ENCODE measurements at places on chromosomes 11 and 22.

DNA sequence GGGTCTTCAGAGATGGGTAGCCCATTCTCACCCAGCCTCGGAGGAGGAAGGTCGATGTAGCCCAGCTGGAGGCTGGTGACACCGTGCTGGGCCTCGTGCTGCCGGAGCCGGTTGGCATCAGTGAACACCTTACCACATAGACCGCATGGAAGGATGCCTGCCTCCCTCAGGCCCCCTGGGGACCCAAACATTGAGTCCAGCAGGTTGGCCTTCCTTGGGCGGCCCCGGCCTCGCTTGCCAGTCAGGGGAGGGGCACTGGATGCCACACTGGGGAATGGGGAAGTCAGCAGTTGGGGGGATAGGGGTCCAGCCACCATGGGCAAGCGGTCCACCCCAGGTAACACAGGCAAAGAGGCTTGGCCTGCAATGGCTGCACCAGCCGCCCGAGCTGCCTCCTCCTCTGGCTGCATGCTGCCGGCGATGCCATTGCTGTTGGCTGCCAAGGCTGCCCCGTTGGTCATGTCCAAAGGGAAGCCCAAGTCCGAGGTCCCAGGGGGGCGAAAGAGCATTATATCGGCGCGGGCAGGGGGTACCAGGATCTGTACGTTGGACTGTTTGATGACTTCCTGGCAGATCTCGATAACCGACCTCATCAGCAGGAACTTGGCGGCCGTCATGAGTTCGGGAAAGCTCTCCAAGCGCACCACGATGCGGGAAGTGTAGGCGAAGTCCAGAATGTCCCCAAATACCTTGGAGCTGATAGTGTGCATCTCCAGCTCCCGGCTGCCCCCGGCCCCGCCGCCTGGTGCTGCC, 1.4 kb downstream of the PATZ1 start:
- DNase-seq, result peak; percentile 39

DNA sequence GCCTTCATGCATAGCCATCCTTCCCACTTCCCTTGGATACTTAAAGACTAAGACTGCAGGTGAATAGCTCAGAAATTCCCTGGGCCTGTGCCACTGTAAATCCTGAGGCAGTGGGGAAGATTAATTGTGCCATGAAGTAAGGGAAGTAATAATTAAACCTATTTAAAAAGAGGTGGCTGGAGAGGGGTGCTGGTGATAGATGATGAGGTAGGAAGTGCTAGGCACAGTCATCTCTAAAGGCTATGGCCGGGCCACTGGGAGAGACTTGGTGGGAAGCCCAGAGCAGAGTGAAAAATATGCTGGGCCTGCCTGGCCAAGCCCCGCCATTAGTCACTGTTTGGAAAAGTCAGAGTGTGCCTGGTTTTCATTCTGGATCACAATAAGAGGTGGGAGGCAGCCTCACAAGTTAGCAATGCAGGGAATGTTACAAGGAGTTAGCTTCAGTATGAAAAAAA, 197.2 kb upstream of the PITPNB start:
- peak; percentile 96 for DNase-seq

DNA sequence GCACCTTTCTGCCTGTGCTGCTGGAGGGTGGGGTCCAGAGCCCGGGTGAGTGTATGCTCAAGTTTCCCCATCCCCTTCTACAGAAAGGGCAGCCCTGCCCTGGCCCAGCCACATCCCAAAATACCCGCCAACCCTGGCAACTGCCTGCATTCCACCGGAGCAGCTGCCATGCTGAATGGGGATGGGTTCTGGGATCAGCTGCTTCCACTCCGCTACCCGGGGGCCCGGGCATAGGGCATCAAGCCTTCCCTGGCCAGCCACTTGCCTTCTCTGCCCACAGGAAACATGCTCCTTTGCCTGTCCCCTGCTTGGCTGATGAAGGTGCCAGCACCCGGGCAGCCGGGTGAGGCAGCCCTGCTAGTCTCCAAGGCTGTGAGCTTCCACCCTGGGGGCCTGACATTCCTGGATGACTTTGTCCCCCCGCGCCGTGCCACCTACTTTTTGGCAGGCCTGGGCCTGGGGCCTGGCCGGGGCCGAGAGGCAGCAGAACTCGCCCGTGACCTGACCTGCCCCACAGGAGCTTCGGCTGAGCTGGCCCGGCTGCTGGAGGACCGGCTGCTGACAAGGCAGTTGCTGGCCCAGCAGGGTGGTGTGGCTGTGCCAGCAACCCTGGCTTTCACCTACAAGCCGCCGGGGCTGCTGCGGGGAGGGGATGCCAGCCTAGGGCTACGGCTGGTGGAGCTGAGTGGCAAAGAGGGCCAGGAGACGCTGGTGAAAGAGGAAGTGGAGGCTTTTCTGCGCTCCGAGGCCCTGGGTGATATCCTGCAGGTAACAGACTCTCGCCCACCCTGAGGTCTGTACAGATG, 3.2 kb downstream of the CARNS1 start:
- no peak for DNase-seq

- no peak for DNase-seq
Observed at GRCh38 chr11:12280199-12280837, 97.1 kb upstream of the PARVA start.

- DNase-seq, result peak; percentile 2
Observed at GRCh38 chr11:70799386-70799785, 401.1 kb downstream of the CTTN start.

GRCh38 chr22:35445933-35446332, 46.0 kb downstream of the MCM5 start:
- DNase-seq, result peak; percentile 13

DNA sequence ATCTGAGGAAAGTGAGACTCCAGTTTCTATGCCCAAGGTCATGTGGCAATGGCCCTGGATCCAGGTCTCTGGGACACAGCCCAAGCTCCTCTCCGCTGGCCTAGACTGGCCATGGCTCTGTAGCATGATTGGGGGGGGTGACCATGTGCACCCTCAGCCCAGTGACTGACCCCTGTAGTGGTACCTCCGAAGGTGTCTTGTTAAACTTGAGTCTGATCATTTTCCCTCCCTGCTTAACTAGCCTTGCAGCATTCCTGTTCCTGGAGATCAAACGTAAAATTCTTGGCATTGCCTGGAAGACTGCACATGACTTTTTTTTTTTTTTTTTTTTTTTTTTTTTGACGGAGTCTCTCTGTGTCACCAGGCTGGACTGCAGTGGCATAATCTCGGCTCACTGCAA, 1116.0 kb downstream of the TBC1D22A start:
- DNase-seq, result no peak

GRCh38 chr11:119906376-119906775, 177.4 kb upstream of the NECTIN1 start:
- DNase-seq, result no peak

- peak; percentile 68 for DNase-seq
Observed at GRCh38 chr22:28674121-28674563, 5.5 kb downstream of the TTC28 start.

DNA sequence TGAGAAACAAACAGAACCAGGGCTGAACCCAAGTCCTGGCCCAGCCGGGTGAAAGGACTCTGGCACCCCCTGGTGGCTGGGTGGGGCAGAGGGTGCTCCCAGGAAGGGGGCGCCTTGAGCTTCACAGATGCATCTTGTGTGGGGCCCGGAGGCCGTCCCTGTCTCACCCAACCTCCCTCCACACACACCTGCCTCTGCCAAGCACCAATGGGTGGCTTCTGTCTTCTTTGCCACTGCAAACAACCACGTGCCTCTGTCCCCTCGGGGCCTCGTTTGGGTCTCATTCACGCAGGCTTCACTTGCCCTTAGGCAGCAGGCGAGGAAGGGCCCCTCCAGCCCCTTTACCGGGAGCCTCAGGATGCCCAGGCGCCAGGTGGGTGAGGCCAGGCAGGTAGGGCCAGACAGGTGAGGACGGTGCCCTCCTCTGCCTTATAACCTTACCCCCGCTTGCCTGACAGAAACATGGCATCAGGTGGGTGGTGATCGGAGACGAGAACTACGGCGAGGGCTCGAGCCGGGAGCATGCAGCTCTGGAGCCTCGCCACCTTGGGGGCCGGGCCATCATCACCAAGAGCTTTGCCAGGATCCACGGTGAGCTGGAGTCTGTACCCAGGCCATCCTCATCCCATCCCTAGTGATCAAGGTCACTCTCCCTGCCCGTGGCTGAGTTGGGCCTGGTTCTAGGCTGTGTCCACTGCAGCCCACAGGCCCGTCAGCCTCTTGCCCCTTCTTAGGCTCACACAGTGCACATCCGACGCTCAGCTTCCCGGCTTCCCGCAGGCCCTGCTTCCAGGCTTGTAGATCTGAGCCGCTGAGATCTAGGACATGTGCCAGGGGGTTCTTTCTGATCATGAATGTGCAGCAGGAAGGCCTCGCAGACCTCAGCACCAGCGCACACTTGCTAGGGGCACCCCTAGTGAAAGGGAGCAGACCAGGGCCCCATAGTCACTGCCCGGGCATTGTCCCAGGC, 17.2 kb downstream of the POLR3H start:
- peak; percentile 20 for DNase-seq

DNA sequence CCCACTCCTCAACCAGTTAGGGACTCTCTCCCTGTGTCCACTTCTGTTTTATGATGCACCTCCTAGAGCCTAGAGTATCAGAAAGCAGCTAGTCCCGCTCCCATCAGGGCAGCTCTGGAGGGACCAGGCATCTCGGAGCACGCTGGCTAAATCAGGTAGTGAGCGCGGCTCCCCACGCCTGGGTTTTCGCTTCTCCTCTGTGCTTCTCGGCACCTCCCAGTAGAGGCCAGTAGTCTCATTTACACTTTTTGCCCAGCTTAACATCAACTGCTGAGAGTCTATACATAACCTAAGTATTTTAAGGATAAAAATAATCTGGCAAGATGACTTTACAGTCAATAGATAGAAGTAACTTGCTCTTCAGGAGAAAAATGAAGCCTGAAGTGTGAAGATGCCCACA, 473.8 kb downstream of the OPCML start:
- DNase-seq, result no peak

DNA sequence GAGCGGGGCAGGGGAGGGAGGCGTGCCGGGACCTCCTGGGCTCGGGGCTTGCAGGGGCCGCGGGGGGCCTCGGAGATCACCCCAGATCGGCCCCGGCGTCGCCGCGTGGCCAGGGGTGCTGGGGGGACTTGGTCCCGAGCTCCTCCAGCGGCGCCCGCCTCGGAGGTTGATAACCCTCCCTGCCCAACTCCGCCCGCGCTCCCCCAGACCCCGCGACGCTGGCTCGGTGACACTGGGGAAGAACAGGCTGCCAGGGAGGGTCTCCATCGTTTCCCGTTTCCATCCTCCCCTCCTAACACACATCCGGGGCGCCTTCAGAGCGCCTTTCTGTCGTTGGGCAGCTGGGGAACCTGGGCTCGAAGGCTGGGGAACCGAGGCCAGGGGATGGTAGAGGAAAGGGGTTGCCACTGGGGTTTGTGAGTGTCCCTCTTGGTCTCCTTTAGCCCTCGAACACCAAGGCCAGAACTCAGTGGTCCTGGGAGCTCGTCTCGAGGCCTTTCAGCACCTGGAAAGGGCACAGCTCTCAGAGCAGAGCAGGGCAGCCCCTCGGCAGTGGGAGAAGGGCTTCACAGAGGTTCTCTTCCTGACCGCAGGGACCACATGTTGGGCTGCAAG, 431 bp downstream of the SLC37A2 start:
- no peak for DNase-seq

DNA sequence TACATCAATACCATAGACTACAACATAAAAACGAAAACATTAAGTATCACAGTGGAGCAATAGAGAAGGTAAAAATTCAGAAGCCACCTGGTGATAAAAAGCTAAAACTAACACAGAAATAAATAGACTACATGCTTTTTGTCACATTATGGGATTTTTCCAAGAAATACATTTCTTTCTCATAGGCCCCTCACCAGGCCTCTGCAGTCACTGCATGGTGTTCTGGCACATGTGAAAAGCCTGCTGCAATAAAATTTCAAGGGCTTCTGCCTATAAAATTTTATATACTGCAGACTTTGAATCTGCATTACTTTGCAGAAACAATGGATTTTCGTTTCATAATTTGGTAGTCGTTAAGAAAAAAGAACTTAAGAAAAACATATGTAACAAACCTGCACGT, 655.5 kb downstream of the CNTN5 start:
- no peak for DNase-seq

DNA sequence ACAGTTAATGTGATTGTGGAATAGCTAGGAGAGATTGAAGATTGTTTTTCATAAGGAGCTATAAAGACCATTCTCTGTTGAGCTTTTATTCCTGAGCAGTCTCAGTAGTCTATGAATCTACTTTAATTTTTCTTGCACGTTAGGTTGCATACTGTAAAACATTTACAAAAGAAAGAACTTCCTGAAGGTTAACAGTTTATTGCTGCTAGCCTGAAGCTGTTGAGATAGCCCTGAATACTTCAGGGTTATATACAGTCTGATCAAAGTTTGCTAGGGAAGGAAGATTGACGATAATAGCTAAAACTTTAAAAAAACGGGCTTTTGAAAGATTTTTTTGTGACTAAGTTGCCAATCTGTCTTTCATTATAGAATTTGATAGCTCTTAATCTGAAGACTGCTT, 64.8 kb downstream of the PPP6R3 start:
- no peak for DNase-seq

DNA sequence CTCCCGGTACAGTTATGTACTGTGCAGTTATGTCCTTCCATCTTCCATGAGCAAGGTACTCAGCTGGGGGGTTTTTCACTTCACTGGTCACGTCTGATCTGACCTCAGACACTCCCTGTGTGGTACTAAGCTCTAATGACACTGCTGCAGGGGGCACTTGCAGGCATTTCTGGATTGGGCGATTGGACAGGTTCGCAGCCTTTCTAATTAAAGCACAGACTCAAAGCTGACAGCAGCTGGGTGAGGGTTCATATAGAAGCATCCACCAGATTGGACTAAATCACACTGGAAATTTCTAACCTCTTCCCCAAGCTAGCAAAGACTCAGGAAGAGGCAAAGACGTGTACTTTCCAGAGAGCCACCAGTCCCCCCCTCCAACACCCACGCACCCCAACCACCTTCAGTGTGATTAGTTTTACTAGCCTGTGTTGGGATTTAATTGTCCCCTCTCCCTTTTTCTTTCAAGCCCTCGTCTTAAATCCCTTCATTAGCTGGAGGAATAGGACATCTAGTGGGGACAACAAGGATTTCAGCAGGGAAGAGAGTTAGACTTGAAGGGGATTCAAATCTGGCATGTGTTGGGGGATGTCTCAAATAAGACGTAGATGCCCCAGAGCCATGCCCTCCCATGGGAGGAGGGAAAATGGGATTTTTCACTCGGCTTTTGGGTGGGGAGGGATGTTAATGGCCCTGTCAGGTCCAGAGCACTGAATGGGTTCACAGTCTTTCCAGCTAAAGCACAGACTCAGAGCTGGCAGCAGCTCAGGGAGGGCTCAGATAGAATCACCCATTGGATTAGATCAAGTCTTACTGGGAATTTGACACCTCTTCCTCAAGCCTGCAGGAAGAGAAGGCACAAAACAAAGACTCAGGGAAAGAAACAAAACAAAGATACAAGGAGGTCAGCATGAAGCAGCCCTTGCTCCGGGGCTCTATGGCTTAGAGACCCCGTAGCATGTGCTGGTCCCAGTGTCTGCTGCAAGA, 10.9 kb downstream of the INS start:
- DNase-seq, result peak; percentile 39

- peak; percentile 91 for DNase-seq
Observed at GRCh38 chr11:69636512-69637197, 4.3 kb upstream of the CCND1 start.

- DNase-seq, result no peak
Observed at GRCh38 chr11:76776472-76776871, 6.7 kb upstream of the TSKU start.

GRCh38 chr11:99198215-99198614, 177.5 kb downstream of the CNTN5 start:
- no peak for DNase-seq

Data from fibroblast of upper back skin (primary cell).